Central memory CD4-positive, alpha-beta T cell (primary cell): ENCODE measurements at places on chromosomes 16 and 17.

DNA sequence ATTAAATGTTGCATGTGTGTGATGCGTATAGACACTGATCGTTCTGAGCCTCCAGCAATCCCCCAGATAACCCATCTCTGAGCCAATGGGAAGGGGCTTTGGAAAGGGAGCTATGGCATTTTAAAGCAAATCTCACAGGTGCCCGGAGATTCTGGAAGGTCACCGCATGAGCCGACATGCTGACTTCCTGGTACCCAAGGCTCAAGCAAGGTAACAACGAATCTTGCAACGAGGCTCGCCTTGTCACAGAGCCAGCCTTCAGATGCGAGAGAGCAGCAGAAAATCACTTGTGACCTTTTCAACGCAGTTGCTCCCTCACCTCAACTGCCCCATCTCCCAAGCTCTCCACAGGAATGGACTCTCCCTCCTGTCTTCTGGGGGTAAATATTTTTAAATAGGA is 154.8 kb upstream of the CDH5 start:
- DNase-seq, result no peak

- no peak for DNase-seq
These were observed 25.1 kb upstream of the RMI2 start for GRCh38 chr16:11320170-11320569.

- no peak for DNase-seq
These were observed 29.7 kb upstream of the KRT17 start for GRCh38 chr17:41653892-41654677.

DNA sequence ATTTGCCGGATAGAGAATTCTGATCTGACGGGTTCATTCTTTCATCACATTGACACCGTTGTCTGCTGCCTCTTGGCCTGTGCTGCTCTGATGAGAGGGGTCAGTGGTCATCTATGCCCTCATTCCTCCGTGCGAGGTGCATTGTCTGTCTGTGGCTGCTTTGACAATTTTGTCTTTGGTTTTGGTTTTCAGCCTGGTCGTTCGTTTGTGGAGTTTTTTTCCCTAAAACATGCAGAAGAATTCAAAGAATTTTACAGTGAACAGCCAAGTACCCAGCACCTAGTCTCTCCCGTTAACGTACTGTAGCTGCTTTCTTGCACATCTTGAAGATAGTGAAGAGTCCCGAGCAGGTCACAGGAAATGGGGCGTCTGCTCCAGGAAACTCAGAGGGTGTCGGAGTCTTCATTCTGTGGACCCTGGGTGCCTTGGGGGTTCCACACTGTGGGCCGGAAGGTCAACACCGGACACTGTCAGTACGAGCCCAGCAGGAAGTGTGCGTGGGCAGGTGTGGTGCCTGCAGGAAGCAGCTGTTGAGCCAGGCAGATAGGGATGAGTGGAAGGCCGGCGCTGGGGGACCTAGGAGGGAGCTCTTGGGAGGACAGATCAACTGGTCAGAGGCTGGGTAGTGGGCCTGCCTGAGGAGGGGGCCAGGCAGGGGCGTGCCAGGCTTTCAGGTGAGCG is 28.2 kb downstream of the CRAMP1 start:
- DNase-seq, result no peak

GRCh38 chr17:48575673-48576478 is 2.3 kb downstream of the HOXB4 start:
- DNase-seq, result no peak

- no peak for DNase-seq
These were observed 25.2 kb downstream of the TK2 start for GRCh38 chr16:66524601-66525164.

GRCh38 chr17:40645943-40646342 is 1.7 kb downstream of the SMARCE1 start:
- DNase-seq, result no peak

GRCh38 chr17:7835814-7836595 is 2.0 kb downstream of the KDM6B start:
- DNase-seq, result no peak

GRCh38 chr16:53080345-53081031 is 25.7 kb downstream of the CHD9 start:
- no peak for DNase-seq
